ENCODE measurements at places on chromosomes 16 and 17.

DNA sequence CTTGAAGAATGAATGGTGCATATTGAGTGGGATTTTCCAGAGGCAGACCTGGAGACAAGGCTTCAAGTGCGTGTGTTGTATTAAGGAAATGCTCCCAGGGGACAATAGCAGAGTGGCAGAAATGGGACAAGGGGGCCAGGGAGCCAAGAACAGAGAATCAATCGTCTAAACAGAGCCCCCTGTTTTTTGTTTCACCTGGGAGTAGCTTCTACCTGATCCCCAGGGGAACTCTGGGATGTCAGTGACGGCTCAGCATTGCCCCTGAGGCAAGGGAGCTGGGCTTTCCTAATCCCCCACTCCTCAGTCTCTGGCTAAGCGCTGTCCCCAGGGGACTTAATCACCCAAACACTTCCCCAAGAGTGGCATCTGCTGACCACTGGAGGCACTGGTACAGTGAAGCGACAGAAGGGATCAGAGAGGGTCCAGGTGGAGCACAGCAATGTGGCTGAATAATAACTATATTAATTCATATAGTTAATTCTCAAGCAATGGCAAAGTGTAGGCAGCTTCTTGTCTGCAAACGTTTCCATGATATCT lies 35.7 kb upstream of the C16orf78 start:
- DNase-seq, result no peak

DNA sequence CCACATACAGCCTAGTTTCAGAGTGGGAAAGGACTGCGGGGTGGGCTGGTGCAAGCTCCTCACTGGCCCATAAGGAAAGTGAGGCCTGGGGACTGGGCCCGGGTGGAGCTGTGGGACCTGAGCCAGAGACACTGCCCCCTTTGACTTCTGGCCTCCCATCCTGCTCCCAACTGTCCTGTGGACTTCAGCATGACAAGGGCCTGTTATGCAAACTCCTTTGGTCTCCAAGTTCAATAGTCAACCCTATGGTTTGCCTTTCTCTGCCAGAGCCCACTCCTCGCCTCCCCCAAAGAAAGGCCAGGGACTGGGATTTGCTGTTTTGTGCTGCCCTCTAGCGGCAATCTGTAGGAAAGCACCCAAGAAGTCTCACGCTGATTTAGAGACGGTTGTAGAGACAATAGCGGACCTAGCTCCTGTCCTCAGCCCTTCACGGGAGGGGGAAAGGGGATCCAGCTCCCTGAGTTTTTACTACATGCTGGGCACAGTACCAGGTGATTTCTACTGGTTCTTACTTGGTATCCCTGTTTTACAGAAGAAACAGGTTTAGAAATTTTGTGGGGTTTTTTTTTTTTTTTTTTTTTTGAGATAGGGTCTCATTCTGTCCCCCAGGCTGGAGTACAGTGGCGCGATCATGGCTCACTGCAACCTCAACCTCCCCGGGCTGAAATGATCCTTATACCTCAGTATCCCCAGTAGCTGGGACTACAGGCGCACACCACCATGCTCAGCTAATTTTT lies 1.2 kb upstream of the TLCD3B start:
- no peak for DNase-seq

DNA sequence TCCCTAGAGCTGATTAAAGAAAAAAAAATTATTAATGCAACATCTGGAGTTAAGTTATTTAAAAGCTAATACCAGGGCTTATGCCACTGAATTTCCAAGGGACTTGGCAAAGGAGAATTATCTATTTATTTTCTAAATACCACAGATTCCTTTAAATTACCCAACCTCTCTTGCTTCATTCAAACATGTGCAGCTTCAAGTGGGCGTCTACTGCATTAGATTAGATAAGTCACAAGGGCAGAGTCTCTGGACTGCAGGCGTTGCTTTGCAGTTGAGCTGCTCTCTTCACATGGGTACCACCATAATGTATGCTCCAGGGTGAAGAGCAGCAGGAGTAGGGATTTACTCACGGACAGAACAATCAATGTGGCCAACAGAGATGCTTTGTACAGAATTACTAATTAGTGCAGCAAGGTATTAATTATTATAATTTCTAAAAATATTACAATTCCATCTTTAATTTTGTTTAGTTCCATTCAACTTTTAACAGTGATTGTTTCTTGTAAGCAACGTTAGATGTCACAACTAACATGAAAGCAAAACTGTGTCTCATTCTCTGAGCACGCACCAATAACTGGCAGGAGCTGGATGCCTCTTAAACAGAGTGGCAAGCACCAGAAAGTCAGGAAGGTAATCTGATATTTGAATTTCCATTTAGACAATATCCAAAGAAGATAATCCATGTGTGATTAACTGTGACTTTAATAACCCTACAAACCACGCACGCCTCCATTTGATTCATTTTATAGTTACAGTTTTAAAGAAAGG lies 214.2 kb downstream of the STX8 start:
- no peak for DNase-seq

DNA sequence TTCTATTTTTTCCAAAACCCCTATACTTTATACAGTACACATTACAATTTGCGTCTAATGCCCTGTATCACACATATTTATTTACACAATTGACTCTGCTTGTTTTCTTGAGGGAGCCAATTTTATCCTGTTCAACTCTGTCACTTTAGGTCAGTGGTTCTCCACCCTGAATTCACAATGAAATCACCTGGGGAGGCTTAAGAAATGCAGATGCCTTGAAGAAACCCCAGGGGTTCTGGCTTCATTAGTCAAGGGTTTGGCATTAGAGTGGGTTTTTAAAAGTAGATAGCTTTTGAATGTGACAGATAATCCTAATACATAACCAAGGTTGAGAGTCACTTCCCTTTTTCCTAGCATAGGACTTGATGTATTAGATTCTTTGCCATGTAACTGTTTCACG lies 398.6 kb upstream of the ERCC4 start:
- no peak for DNase-seq

DNA sequence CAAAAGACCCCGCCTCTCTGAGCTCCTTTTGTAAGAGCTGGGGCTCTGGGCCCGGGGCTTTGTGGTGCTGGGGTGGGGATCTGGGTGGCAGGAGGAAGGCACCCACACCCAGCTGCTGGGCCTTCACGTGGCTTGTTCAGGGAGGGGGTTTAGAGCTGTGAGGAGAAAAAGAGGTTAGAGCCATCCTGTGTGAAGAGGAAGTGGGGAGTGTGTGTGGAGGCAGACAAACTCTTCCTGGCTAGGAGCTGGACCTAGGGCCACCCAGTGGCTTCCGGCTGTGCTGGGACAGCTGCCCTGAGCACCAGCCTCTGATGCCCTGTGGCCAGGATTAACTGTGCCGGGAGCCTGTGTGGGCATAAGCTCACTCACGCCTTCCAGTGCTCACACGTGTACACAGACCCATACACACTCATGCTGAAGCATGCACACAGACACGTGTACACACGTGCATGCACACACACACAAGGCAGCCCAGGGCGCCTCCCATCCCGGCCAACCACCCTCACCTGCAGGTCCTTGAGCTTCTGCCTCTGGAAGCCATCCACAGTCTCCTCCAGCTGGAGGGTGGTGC lies 7.4 kb downstream of the CIBAR2 start:
- no peak for DNase-seq

- DNase-seq, result no peak
Observed at GRCh38 chr16:83031524-83031923, 404.8 kb downstream of the CDH13 start.

DNA sequence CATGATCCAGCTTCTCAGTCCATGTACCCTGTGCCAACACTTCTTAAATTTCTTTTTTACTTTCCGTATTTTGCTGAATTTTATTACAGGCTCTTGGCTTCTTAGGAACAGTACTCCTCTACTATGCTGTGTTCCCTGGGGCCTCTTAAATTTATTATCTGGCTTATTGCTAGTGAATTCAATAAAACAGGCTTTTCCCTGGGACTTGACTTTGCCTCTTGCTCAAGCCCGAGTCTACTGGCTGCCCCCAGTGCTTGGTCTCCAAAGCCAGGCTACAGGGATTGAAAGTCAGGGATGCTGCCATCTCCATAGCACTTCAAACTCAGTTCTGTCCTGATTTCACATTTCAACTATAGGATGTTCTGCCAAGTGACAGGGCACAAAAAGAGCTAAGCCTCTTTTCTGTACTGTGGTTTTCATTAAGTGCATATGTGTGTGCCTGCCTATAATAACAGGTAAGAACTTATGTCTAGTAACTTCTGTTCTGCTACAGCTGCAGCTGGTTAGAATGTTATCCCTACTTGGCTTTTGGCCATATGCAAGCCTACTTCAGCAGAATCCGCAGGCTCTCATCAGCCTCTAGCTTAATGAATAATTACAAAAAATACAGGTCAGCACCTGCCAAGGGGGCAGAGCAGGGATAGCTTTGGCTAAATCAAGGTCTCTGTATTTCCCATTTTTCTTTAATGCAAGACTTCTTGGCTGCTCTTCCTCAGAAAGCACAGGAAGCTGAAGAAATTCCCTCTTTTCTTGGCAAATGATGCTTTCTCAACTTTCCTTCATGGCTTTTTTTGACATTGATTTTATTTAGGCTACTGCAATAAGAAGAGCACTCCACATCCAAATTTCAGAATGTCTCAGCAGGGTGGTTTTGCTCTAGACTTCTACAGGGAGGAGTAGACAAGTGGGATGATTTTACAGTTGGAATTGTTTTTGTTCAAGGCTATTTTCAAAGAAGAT lies 8.2 kb downstream of the FAM20A start:
- no peak for DNase-seq

GRCh38 chr16:75593825-75594820 lies 27.9 kb downstream of the GABARAPL2 start:
- DNase-seq, result no peak

Data from stimulated activated CD8-positive, alpha-beta memory T cell treated with anti-CD3 and anti-CD28 coated beads, Interleukin-4, amount 100 ng/mL, for 4 hours (primary cell).